COR-L47 (cell line): ENCODE measurements at places on chromosomes 12 and 14.

GRCh38 chr14:73753887-73754795 is 40.0 kb upstream of the PNMA1 start:
- no peak for DNase-seq

GRCh38 chr12:57085999-57086492 is 2.9 kb upstream of the NAB2 start:
- DNase-seq: no peak

DNA sequence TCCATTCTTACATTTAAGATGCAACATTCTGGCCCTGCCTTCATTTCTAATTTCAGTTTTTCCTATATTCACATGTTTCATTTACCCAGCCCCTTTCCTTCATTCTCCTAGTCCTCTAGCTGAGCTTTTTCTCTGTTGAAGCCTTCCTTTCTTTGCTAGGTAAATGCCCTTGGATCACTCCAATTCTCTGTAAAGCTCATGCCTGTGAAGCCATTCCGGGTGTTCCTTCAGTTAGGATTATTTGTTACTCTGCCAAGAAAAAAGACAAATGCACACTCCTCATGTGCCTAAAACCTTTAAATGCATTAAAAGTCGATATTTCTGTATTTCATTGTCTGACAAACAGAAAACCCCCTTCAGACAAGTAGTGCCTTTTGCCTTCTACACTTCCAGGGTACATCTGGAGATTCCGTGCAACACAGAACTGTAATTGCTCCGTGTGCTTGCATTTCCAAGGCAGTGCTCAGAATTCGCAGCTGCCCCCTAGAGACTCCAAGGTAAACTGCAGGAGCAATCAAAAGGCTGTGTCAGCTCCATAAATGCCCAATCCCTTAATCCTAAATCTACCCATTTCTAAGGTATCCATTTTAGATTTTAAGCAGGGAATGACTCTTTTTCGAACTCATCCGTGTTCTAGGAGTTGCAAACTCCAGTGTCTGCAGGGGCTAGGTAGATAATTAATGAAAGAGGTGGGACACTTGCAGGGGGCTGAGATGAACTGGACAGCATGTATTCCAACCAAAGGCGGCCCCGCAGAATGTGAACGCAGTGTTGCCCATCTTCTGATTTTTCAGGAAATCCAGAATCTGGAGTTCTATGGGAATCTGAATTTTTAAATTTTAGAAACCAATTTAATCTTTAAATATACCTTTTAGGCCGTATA is 320.2 kb downstream of the GRIN2B start:
- DNase-seq: peak; percentile 6

GRCh38 chr14:97719931-97720330 is 922.7 kb downstream of the VRK1 start:
- DNase-seq: no peak

DNA sequence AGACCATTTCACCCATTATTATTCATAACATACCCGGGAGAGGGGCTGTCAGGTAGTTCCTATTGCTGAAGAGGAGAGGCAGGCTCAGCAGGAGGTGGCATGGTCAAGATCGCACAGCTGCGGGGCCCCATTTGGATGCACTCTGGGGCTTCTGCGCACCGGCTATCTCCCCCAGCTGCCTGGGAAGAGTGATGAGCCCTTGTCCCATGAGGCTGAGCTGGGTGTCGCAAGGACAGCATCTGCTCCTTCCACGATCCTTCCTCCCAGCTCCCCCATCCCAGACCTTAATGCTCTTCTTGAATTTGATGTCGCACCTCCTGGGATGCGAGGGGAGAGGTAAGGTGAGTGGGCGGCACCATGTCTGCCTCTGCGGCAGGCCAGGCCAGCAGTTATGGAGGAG is 62.6 kb downstream of the SLC24A4 start:
- no peak for DNase-seq

GRCh38 chr14:61673305-61673704 is 22.0 kb upstream of the HIF1A start:
- DNase-seq: no peak

DNA sequence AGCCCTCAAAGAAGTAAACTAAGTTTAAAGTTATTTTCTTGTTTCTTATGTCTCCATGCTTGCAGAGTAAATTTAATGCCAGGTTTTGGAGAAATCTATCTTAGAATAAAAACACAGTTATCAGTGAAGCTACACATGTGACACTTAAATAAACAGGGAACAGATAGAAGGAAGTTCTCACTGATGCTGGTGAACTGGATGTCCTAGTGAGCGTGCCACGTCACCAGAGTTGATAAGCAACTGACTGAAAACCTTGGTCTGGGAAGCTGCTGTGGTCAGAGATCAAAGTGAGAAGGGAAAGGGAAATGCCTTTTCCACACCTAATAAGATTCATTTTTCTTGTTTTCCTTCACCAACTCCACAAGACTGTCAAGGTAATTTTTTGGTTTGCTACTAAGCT is 74.8 kb upstream of the PCED1B start:
- no peak for DNase-seq

DNA sequence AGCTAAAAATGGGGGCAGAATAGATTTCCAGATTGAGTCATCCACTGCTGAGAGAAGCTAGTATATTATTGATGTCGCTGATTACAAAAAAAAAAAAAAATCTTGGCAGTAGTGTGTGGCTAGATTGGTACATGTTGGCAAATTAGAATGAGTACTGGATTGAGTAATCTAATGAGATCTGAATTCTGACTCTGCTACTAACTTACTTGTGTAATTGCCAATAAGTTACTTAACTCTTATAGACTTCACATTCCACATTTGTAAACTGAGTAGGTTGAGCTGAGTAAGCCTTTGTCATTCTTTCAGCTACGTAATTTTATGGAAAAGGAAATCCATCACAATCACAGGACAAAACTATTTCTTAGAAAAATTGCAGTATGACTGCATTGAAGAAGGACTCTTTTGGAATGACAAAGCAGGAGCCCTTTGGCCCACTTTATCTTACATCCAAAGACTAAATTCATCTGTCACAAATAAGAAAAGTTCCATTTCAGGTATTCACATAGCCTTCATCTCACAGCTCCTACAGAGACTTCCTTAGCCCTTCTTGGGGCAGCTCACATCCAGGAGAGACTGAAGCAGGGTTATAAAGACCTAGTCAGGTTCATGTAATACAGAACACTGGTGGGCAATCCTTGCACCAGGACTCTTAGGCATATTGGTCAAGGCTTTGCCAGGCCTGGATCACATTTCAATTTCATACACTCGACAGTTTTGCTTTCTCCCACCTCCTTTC is 197.3 kb upstream of the CPNE8 start:
- DNase-seq: no peak

DNA sequence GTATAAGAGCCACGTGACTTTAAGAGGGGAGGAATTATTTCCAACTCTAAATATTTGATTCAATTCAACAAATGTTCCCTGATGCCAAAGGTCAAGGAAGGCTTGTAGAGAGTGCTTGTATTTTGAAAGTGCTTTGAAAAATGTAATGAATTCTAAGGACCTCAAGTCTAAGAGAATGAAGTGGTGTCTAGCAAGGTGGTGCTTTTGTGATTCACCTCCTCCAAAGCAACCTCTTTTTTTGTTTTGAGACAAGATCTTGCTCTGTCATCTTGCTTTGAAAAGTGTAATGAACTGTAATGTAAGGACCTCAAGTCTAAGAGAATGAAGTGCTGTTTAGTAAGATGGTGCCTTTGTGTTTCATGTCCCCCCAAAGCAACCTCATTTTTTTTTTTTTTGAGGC is 13.7 kb downstream of the AK7 start:
- no peak for DNase-seq

DNA sequence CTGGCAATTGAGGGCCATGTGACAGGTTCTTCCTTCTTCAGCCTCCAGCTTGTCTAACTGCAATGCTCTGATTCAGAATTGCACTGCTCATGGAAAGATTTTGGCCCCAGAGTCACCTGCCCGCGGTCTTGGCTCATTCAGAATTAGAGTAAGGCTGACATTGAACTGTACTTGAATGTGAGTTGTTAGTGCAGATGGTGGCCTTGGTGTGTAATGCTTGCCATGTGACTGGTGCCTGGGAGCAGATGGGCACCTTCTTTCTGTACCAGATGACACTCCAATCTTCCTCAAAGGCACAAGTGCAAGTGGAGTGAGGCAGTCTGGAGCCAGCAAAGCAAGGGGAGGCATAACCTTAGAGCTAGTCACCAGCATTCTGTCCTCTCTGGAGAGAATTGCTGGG is 36.5 kb upstream of the ANO4 start:
- DNase-seq: no peak

DNA sequence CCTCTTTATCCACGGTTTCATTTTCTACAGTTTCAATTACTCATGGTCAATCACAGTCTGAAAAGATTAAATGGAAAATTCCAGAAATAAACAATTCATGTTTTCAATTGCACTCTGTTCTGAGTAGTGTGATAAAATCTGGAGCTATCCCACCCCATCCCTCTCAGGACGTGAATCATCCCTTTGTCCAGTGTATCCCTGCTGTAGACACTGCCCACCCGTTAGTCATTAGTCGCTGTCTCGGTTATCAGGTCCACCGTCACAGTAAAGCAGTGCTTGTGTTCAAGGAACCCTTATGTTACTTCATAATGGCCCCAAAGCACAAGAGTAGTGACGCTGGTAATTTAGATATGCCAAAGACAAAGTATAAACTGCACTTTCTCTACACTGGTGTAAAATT is 141.0 kb upstream of the LMNTD1 start:
- no peak for DNase-seq

DNA sequence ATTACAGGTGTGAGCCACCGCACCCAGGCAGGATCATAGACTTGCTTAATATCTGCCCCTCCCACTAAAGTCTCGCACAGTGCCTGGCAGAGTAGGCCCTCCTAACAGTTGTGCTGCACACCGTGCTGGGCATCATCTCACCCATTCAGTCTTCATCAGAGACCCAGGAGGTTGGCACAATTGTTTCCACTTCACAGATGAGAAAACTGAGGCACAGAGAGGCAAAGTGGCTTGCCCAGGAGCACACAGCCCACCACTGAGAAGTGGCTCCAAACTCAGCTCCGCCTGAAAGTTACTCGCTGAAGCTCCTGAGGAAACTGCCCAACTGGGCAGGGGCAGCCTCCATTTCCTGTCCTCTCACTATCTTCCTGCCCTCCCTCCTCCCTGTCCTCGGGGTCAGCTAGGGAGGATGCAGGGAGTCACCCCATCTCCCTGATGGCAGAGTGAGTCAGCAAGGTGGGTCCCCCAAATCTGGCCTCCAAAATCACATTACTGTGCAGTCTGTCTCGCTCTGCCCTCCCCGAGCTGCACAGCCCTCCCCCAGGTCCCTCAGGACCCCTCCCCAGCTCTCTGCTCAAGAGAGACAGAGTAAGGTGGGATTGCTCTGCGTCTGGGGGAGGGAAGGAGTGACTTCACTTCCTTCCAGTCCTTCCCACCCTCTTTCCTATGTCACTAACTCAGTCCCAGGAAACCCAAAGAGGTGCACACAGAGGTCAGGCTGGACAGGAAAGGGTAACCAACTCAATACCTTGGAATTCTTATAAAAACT is 5.7 kb downstream of the SLC8B1 start:
- DNase-seq: no peak

DNA sequence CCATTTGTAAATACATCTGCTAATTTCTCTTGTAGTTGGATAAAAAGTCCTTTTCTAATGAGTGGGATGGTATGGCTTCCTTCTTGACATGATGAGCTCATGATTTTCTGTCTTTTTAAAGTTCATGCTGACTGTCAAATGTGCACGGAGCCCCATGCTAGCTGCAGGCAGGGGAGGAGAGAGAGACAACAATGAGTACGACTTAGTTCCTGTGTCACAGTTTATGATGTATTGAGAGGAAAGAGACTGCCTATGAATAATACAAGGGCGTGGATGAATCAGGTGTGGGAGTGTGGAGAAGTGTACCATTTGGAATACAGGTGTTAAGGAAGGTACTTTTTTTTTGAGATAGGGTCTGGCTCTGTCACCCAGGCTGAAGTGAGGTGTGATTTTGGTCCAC is 10.7 kb upstream of the TBC1D30 start:
- DNase-seq: no peak

DNA sequence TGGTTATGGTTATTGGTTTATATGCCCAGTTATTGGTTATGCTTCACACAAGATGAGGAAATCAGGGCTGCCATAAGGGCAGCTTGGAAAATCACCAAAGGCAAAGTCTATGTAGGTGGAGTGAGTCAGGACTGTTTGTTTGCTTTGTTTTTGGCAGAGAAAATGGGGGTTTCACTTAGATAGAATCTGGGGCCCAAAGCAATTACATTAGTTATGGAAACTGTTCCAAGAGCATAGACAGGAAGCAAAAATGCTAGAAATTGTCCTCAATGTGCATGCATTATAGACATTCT is 2.2 kb downstream of the VAMP1 start:
- no peak for DNase-seq

- no peak for DNase-seq
Observed at GRCh38 chr14:64419003-64419402, 30.9 kb downstream of the MTHFD1 start.
